Amniotic stem cell (primary cell): ENCODE measurements at places on chromosomes 4 and X.

DNA sequence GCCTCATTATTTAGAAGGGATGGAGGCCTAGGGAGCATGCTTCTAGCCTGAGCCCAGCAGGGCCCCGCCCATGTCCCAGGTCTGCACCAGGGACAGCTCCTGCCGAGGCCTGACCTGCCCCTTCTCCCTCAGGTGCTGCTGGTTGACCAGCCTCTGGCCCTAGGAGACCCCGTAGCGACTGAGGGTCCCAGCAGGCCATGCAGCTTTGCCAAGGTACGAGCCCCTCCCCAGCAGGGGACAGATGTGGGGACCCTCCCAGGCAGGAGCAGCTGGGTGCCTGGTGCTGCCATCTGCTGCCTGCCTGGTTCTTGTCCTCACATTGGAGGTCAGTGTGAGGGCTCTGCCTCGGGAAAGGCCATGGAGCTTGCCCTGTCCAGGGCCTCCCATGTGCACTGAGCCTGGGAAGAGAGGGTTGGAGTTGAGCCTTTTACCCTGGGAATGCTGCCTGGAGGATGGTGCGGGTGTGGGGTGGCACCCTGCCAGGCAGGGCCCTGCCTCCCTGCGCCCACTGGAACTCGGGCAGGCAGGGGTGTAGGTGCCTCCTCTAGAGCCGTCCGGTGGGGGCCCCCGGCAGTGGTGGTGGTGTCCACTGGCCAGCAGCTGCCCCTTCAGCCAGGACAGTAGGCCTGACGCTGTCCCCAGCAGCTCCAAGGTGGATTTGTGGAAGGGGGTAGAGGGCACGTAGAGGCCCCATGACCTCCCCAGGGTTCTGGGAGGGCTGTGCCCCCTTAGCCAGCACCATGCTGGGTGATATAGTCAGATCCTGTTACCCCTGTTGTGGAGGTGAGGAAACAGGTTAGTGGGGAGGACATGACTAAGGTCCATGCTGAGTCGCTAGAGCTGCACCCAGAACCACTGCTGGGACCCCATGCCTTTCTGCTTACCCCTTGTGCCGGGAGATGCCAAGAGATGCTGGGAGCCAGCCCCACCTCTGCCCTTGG is 2.2 kb upstream of the MSANTD1 start:
- DNase-seq: no peak

GRCh38 chrX:49225858-49226257 is 7.3 kb downstream of the CACNA1F start:
- DNase-seq: no peak

- DNase-seq: no peak
Observed at GRCh38 chrX:83469551-83469950, 38.5 kb upstream of the POU3F4 start.

- DNase-seq: no peak
Observed at GRCh38 chr4:178970433-178971140, 1528.3 kb upstream of the AGA start.

GRCh38 chr4:40055511-40055862 is 1.2 kb upstream of the N4BP2 start:
- DNase-seq: no peak

DNA sequence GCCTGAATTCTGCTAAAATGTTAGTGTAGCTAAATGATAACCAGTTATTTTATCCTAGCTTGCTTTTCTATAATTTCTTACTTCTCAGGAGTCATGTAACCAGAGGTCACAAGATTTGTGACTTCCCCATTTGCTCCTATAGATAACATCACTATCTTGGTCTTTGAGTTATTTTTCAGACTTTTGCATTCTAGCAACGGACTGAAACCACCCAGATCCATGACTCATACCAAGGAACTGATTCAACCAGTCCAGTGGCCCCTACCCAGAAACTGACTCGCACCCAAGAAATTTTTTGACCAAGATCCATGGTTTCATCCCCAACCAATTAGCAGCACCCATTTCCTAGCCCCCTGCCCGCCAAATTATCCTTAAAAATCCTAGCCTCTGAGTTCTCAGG is 50.0 kb downstream of the IQCM start:
- no peak for DNase-seq

GRCh38 chr4:40685300-40685699 is 55.6 kb upstream of the RBM47 start:
- peak; percentile 23 for DNase-seq

- DNase-seq: no peak
Observed at GRCh38 chr4:1722551-1723118, 1.3 kb downstream of the TACC3 start.

- no peak for DNase-seq
Observed at GRCh38 chr4:172975651-172976229, 192.9 kb upstream of the GALNT7 start.
